HS-27A (cell line): ENCODE measurements at places on chromosomes 7 and 10.

DNA sequence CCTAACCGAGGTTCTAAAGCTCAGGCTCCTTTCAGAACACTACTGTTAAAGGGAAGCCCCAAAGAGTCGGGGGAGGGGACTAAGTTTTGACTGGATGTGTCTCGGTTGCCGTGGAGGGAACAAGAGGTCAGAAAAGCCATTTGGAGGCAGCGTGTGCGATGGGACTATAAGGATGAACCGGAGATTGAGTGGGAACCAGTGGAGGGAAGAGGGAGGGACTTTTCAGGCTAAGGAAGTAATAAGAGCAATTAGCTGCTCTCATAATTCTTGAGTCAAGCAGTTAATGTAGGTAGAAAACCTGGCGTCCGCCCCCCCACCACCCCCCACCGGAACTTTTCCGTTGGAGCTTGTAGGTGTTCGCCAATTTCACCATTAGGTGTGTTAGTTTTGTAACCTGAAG is 491 bp upstream of the AKAP9 start:
- DNase-seq: no peak

- DNase-seq: no peak
Observed at GRCh38 chr10:11899067-11899876, 76.1 kb downstream of the PROSER2 start.

DNA sequence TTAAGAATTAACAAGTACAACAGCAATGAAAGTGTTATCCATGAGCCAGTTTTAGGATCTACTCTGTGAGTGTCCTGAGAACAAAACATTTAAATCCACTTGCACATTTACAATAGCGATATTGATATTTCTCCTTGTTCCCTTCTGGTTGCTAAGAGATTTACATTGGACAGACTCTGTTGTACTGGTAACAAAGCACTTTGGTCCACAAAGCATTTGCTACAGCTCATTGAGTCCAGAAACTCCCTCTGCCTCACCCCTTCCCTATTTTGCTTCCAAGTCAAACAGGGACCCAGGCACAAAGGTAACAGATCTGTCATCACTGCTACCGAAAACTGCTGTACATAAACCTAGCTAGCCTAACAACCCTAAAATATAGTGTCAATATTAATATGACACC is 2.1 kb downstream of the ANK3 start:
- DNase-seq: no peak

DNA sequence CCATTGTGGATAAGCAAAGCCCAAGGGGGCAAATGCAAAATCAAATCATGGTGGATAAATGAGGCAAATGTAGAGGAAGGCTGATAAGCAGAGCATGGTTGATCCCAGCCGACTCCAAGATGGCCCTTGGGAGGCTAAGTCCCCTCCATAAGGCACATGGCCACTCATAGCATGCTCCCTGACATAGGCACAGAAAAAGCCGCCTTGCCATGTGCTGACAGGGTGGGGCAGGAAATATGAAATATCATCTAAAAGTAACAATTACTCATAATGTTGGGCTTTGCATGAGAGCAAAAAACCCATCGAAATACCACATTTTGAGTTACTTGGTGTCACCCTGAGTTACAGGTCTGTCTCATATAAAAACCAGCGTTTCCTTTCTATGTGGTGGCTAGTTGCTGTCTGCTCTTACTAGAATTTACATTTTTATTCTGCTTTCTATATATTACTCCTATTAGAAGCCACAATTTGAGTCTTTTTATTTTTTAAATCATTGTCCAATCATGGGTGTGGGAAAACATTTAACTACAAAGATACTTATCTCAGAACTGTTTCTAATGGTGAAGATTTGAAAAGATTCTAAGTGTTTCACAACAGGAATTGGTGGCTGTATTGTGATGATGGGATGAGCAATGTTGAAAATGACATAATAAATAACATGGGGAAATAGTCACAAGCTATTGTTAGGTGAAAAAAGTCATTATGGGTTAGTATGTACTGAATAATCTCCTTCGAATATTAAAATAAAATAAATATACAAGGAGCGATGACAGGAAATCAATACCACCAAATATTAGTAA is 102.7 kb downstream of the CUBN start:
- DNase-seq: no peak

DNA sequence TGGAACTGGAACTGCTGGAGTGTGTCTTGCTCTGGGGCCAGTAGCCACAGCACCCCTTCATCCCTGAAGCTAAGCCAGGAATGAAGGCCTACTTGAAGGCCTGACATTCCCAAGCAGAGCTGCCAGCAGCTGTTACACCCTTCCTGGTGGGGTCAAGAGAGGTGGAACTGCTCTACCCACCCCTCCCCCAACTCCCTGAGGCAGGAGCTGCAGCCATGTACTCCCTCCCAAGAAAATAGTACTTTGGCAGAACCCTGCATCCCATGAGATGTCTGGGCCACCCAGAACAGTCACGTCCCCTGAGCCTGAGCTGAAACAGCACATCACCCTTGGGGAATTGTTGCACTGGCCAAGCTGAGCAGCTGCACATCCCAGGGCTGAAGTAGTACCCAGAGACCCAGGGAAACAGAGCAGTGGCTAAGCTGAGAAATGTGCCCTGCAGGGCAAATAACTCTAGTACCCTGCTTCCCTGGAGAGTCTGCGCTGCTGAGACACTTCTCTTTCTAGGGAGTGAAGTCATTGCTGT is 63.4 kb upstream of the PLA2G12B start:
- DNase-seq: no peak

GRCh38 chr10:81414038-81414437 is 461.0 kb upstream of the NRG3 start:
- no peak for DNase-seq

GRCh38 chr7:43444711-43445578 is 138.0 kb upstream of the STK17A start:
- DNase-seq: no peak

- DNase-seq: no peak
Observed at GRCh38 chr7:104363355-104363754, 35.0 kb downstream of the LHFPL3 start.

- DNase-seq: no peak
Observed at GRCh38 chr10:68595513-68595912, 35.4 kb downstream of the TET1 start.

DNA sequence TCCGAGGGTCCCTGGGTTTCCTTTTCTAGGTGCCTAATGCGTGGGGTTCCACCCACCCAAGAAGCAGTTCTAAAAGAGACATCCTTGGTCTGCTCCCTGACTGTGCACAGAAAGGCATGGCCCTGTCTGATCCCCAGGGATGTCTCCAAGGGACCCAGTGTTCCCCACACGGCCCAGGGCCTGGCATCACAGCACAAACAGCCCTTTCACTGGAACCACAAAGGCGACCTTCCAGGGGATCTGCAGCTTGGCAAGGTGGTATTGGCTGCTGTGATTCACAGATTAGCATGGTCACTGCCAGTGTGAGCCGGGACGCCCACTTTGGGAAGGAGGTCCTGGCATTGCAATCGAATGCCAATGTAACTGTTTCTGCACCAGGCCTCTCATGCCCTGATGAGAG is 6.4 kb downstream of the KCNMA1 start:
- no peak for DNase-seq

GRCh38 chr7:5713124-5713912 is 68.1 kb downstream of the RNF216 start:
- no peak for DNase-seq

GRCh38 chr7:25947669-25948516 is 204.1 kb upstream of the NFE2L3 start:
- no peak for DNase-seq

DNA sequence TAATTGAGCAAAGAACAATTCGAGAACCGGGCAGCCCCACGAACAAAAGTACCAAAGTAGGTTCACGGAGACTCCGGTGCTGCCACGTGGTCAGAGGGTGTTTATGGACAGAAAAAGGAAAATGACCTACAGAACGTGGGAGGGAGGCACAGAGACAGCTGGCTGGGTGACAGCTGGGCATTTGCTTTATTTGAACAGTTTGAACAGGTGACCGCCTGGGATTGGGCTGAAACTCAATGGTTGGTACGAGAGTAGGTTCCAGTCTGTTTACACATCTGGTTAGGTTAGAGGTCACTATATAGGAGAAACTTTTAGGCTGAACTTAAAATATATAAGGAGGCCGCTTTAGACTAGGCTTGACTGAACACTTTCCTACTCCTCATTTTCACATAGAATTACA is 50.6 kb upstream of the CELF2 start:
- DNase-seq: no peak

DNA sequence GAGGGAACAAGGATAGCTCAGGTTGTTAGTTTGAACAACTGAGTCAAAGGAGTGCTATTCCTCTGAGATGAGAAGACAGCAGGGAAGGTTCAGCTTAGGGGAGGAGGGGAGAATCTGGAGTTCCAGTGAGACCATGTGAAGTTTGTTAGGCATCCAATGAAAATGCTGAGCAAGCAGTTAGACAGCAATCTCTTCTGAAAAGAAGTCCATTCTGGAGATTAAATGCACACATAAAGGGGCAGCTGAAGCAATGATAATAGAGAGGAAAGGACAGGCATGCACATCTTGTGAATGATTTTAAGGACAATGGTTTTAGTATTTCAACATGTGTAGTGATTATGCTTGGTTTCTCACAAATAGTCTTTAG is 89.7 kb upstream of the GHITM start:
- DNase-seq: no peak

DNA sequence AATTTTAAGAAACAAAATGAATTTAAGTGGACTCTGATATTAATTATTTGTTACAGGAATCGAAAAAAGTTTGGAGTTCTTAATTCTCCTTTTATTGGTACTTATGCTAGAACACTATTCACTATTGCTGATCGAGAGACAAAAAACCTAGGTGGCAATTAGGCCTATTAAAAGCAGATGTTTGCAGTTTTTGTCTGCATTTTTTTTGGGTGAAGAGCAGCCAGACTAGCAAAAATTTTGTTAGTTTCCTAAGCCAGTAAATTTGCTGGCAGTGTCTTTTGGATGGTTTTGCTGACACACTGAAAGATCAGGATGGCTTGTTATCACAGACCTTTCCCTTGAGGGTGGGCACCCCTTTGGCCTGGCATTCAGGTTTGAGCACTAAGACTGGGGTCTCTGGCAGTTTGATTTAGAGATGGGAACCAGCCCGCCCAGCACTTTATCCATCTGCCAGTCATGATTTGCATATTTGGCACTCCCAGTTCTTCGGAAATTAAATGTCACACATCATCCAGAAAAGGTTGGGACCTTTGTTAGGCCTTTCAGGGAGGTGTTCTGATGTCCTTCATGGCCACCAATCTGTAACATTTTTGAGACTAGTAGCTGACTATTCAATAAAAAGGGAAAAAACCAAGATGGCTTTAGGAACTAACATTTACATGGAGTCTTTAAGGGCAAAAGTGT is 57.3 kb downstream of the INPP5F start:
- DNase-seq: no peak

- DNase-seq: no peak
Observed at GRCh38 chr7:92763636-92764423, 72.5 kb downstream of the CDK6 start.

- DNase-seq: no peak
Observed at GRCh38 chr7:75567948-75568595, 76.0 kb downstream of the SPDYE5 start.

GRCh38 chr7:128550920-128551319 is 74.4 kb downstream of the METTL2B start:
- no peak for DNase-seq

DNA sequence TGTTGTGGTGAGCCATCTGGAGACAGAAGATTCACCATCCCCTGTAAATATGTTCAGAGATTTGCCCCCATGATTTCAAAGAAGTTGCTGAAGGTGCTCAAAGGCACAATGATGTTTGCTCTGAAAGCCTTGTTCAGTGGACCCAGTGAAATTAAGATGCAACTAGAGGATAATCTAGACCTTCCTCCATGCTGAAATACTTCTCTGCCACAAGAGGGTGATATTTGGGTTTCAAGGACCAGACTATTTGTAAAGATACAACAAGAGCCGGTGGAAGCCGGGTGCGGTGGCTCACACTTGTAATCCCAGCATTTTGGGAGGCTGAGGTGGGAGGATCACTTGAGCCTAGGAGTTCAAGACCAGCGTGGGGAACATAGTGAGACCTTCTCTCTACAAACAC is 13.5 kb upstream of the MSRB2 start:
- no peak for DNase-seq

DNA sequence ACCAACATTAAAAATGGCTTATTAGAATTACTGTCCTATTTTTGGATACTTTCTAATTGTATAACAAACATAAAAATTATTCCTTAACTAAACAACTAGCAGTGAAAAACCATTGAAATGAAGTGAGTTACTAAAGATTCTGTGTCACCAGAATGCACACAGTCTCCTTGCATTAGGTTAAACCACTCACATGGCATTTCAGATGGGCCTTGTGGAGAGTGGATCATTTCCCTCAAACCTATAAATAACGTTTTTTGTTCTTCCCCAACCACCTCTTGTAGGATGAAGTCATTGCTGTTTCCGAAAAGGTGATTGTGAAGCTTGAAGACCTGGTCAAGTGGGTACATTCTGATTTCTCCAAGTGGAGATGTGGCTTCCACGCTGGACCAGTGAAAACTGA is 38.4 kb downstream of the ARID5B start:
- DNase-seq: no peak

DNA sequence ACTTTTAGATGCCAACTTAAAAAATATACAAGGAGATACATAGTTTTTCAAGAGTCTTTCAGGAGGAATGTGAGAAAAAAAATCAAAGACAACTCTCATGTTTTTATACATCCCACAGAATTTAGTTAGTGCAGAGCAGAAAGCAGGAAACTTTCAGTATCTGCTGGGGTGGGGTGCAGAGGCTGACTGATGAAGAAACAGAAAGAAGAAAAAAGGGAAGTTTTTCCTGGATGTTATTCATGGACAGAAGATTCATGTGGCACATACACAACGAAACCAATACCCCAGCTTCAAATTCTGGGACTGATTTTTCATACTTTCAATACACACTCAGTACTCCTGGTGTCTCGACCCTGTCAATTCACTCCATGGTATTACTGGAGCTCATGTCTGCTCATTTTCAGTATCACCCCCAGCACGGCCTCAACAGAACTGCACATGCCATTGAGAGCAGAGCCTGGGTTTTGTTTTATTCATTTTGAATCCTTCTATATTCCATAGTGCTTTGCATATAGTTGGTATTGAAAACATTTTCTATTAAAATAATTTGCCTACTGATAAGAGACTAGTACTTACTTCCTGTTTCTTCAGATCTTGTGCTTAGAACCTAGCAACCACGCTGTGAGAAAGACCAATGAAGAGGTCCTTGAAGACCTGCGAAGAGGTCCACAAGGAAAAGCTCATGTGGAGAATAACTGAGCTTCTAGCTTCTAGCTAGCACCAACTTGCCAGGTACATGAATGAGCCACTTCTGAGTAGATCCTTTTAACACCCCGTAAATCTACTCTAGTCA is 49.0 kb downstream of the NDUFB2 start:
- no peak for DNase-seq

DNA sequence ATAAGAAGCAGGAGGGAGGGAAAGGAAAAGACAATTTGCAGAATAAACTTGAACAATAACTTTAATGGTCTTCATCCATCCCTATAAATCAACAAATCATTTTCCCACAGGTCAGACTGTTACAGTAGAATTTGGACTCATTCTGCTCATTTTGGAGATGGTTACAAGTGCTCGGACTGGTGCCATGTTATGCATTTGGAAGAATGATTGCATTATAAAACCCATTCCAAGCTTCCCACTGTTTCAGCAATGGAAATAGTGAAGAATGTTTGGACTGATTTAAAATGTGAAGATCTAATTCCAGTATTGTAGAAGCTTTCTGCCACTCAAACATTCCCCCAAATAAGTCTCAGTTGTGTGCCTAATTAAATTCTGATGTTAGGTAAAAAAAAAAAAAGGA is 99.7 kb upstream of the ZEB1 start:
- DNase-seq: no peak
